Fibroblast of skin of scalp (primary cell): ENCODE measurements at places on chromosomes 5 and 9.
A peak's percentile ranks its signal among the peaks of the same experiment; 100 is the strongest.

GRCh38 chr5:73160239-73160671 is 12.7 kb upstream of the TMEM174 start:
- no peak for DNase-seq

DNA sequence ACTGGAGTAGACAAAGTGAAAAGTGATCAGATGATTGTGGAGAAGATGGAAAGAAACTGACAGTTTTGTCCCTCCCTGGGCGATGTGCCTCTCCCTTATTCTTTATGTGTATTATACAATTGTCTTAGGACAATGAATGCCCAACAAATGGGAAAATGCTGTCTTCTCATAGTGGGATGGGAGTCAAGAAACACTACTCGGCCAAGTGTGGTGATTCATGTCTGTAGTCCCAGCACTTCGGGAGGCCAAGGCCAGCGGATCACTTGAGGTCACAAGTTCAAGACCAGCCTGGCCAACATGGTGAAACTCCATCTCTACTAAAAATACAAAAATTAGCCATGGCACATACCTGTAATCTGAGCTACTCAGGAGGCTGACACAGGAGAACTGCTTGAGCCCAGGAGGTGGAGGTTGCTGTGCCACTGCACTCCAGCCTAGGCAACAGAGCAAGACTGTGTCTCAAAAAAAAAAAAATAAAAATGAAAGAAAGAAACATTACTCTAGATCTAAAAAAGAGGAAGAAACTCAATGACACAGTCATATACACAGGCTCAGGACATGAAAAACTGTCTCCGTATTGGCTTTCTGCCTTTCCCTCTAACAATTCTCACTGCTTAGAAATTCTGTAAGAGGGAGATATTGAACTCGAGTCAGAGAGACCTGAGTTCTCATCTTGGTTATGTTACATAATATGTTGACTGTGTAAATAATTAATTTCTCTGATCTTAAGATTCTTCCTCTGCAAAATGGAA is 67.9 kb upstream of the TARS1 start:
- no peak for DNase-seq

- no peak for DNase-seq
These were observed 27.0 kb downstream of the PRUNE2 start for GRCh38 chr9:76878933-76879332.

DNA sequence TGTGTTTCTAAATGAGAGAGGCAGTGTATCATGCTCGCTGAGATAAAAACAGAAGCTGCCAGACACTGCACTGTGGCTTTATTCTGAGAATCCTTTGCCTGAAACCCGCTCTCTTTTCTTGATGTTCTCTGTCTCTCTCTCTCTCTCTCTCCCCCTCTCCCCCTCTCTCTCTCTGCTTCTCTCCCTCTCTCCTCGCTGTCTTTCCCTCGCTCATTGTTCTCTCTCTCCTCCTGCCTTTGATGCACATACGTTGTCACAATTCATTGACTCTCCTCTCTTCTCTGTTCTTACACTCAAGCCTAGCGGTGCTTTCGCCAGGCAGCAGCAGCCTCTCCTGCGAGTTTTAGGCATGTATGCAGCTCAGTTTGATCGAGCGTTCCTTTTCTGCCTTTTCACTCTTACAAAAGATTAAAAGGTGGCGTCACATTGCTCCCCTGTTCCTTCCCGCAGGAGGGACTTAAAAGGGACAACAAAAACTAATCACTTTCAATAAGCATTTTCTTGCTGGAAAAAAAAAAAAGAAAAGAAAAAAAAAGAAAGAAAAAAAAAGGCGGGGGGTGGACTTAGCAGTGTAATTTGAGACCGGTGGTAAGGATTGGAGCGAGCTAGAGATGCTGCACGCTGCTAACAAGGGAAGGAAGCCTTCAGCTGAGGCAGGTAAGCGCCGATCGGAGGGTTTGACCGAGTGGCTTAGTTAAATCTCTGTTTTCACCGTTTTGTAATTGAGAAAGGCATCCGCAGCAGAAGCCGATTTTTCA is 717.9 kb upstream of the WWC1 start:
- DNase-seq: peak; percentile 44

DNA sequence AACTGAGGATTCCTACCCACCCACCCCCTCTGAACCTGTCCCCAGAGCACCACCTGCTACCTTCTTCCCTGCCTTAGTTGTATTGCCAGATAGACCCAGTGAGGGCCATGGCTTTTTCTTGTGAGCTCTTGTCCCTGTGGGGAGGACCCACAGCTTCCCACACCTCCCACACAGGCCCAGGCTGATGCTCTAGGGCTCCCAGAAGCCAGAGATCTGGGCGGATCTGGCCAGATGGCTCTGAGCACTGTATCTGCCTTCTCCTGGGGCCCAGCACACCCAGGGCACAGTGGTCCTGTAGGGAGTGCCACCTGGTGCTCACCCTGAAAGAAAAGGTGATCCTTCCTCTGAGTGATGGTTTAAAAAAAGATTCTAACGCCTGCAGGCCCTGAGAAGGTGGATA is 131.7 kb downstream of the DAB2IP start:
- no peak for DNase-seq
